ENCODE measurements at places on chromosomes 6 and 20.

GRCh38 chr6:145904868-145905267, 59.3 kb downstream of the SHPRH start:
- H3K36me3 ChIP-seq, result peaks cover 44% of the 10 kb centered on the region
- no peak overlapping the region for H3K27ac ChIP-seq
- no peaks in the 10 kb centered on the region for H3K27me3 ChIP-seq
- H3K4me3 ChIP-seq, result no peak overlapping the region
- no peaks in the 10 kb centered on the region for H3K4me1 ChIP-seq

DNA sequence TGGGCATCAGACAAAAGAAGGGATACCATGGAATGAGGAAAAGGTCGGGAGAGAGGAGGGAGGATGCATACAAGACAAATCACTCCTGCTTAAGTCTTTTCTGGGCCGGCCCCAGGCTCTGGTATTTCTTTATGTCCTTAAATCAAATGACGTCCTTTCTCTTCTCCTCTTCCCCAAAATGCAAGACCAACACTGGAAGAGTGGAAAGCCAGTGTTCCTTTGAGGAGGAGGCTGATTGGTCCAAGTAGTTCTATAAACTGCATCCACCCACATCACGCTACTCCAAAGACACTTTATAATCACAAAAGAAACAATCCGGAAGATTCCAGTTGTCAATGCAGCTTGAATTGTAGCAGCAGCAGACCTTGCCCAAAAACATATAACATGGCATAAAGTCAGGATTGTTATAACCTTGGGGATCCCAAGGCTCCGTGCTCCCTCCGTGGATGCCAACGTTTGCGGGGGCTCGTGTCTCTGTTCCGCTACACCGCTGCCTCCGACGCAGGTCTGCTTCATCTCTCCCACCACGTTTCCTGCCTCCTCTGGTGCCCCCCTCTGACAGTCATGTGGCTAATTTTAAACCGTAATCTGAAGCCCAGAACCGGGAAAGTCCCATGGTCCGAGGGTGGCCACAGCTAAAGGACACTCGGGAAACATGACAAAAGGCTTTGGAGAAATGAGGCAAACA, 47.1 kb downstream of the MCUR1 start:
- peaks cover 29% of the 10 kb centered on the region for H3K4me1 ChIP-seq
- no peaks in the 10 kb centered on the region for H3K36me3 ChIP-seq
- H3K4me3 ChIP-seq, result peak overlapping the region; percentile 49
- DNase-seq, result no peak
- H3K27ac ChIP-seq, result peak overlapping the region; percentile 97

DNA sequence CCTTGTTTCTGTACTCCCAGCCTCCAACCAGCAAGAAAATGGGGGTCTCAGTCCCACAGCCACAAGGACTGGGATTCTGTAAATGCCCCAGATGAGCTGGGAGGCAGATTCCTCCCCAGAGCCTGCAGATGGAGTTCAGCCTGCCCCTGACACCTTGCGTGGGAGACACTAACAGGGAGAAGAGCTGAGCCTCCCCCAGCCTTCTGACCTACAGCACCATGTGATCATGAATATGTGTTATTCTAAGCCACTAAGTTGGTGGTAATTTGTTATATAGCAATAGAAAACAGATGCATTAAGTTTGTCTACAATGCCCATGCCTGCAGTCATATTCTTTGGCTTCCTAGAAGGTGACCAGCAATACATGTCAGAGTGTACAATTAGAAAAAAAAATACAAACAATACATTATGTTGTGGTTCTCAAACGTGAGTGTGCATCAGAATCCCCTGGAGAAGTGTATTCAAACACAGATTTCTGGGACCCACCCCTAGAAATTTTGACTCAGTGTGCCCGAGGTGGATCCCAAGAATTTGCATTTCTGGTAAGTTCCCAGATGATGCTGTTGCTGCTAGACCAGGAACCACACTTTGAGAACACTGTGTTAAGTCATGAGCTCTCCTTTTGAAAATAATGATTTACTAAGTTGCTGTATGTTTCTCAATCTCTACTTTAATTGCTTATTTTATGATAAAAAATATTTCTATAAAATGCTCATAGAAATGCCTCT, 39.9 kb downstream of the SLC22A3 start:
- H3K4me3 ChIP-seq, result no peak overlapping the region
- no peaks in the 10 kb centered on the region for H3K36me3 ChIP-seq
- peaks cover 2% of the 10 kb centered on the region for H3K27me3 ChIP-seq
- H3K27ac ChIP-seq, result no peak overlapping the region
- no peaks in the 10 kb centered on the region for H3K4me1 ChIP-seq

DNA sequence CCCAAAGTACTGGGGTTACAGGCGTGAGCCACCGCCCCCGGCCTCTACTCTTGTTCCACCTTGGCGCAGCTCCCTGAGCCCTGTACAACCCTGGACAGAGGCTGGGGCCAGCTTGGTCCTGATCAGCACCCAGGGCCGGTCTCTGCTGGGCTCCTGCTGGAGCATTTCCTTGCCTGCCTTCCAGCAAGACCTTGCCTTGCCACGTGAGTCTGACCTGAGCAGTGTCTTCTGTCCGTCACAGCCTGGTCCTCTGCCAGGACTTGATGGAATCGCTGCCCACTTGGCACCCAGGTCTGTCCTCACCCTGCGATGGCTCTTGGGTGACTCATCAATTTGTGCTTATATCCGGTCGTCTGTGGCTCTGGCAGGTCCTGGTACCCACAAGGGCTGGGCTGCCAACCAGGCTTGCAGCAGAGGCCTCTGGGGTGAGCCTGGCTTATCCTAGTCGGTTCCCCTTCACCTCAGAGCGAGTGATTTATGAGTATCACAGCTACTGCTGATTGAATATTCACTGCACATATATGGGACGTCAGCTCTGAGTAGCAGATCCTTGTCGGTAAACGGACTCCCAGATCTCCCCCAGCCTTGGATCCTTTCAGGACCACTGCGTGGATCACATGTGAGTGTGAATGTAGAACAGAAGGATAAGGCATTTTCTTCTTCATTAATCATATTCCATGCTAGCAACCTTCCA, 10.1 kb upstream of the SULF2 start:
- peaks cover 13% of the 10 kb centered on the region for H3K4me1 ChIP-seq
- H3K27me3 ChIP-seq, result peaks cover 16% of the 10 kb centered on the region
- no peak for DNase-seq

- H3K27me3 ChIP-seq, result peaks cover 17% of the 10 kb centered on the region
- no peaks in the 10 kb centered on the region for H3K36me3 ChIP-seq
- H3K4me3 ChIP-seq, result no peak overlapping the region
- no peaks in the 10 kb centered on the region for H3K4me1 ChIP-seq
- no peak overlapping the region for H3K27ac ChIP-seq
Observed at GRCh38 chr20:23455639-23456038, 3.0 kb upstream of the CST11 start.

- DNase-seq, result no peak
- H3K4me1 ChIP-seq, result peaks cover 3% of the 10 kb centered on the region
- no peaks in the 10 kb centered on the region for H3K27me3 ChIP-seq
- H3K27ac ChIP-seq, result no peak overlapping the region
Observed at GRCh38 chr6:13298446-13298845, 29.9 kb downstream of the TBC1D7 start.

DNA sequence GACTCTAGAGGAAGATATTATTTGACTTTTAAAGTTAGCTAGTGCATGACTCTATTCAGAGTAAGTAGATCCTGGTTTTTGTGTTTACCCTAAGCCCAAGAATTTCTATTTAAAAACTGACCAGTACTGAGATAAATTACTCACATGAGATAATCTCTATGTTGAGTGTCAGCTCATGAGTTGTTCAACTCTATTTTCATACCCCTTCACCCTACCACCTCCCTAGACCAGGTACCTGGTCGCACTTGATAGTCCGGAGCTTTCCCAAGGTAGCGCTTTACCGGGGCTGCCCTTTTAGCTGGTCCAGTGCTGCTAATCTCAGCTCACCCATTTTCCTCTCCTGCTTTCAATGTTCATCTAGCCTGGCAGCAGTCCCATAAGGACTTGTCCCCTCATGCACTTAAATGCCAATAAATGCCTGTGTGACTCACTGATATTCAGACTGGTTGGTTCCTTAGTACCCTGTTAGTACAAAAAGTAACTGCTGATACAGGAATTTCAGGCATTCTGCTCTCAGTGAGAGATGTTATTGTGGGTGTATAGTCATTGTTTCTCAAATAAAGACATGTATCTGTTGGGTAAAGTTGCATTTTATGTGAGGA, 503.9 kb downstream of the ADGRB3 start:
- no peaks in the 10 kb centered on the region for H3K4me1 ChIP-seq
- no peak overlapping the region for H3K4me3 ChIP-seq
- no peaks in the 10 kb centered on the region for H3K36me3 ChIP-seq
- DNase-seq, result no peak

- no peak overlapping the region for H3K27ac ChIP-seq
- H3K27me3 ChIP-seq, result peaks cover 9% of the 10 kb centered on the region
- peaks cover 7% of the 10 kb centered on the region for H3K4me1 ChIP-seq
- no peak overlapping the region for H3K4me3 ChIP-seq
- peaks cover 12% of the 10 kb centered on the region for H3K36me3 ChIP-seq
- DNase-seq, result no peak
Observed at GRCh38 chr6:169234634-169235033, 19.0 kb downstream of the THBS2 start.

DNA sequence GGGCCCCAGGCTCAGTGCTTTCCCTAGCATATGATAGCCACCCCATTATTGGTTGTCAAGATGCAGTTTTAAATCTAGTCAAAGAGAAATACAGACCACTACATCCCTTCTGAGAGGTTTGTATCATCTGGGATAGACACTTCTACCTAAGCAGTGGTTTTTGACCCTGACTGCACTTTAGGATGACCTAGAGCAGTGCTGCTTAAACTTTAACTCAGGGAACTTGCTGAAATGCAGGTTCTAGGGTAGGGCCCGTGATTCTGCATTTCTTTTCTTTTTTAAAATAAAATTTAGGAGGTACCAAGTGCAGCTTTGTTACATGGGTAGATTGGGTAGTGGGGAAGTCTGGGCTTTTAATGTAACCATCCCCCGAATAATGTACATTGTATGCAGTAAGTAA, 18.7 kb downstream of the TM9SF4 start:
- no peak overlapping the region for H3K4me3 ChIP-seq
- no peaks in the 10 kb centered on the region for H3K27me3 ChIP-seq
- no peak overlapping the region for H3K27ac ChIP-seq
- H3K4me1 ChIP-seq, result peaks cover 8% of the 10 kb centered on the region
- no peak for DNase-seq

DNA sequence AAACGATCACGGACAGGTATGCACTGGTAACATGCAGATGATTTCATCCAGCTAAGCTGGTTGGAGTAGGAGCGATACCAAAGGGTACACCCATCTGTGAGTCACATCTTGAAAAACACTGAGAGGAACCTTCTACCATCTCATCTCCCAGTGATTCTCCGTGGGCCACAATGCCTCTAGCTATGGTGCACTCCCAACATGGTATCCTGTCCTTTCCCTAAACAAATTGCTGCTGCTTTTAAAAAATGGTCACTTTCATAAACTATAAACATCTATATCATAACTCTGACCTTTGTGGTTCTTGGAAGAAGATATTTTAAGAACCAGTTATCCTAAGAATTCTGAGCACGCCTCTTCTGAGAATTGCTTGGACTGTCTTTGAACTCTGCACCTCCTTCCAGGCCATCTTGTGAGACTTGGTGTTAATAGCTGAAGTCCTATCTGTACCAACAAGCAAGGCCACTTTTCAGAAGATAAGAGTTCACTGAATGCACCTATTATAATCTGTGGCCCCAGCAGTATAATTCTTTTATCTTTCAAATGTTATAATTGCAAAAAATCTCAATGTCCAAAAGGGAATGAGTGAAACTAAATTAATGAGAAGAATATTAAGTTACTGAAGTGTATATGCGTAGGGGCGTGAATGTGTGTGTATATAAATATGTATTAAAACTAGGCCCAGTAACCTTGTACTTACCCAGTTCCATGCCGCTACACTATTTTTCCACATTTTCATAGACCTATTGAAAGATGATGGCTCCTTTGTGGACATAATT, 70.5 kb upstream of the TPD52L1 start:
- no peaks in the 10 kb centered on the region for H3K27me3 ChIP-seq
- H3K27ac ChIP-seq, result no peak overlapping the region
- H3K36me3 ChIP-seq, result peaks cover 19% of the 10 kb centered on the region
- DNase-seq, result no peak
- peaks cover 10% of the 10 kb centered on the region for H3K4me1 ChIP-seq

DNA sequence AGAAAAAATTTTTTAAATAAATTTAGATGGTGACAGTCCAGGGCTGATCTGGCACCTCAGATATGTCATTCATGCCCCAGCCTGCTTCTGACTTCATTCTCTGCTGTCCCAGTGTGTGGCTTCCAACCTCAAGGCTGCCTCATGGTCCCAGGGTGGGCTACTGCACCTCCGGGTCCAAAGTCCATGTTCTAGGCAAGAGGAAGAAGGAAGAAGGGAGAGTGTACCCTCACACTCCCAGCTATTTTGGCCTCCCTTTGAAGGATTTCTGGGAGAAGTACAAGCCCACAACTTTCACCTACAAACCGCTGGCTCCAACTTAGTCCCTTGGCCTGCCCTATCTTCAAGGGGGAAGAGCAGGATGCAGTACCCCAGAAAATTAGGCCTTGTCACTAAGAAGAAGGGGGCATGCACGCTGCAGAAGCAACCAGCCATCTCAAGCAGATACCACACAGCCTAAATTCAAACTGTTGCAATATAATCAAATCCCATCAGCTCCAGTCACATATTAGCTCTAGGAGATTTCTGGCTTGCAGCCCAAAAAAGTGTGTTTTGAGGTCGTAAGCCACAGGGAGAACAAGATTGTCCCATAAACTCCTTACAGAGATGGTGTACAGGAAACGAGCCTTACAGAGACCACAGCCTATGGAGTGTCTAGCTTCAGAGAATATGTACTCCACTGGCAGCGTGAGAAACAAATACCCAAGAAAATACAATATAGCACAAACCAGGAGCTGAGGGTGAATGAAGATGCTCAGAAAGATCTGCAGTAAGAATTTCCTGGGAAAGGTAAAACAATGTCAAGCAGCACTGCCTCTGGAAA, 906 bp upstream of the BTN3A2 start:
- no peak overlapping the region for H3K4me3 ChIP-seq
- peaks cover under 1% of the 10 kb centered on the region for H3K36me3 ChIP-seq
- no peak for DNase-seq
- peaks cover 3% of the 10 kb centered on the region for H3K4me1 ChIP-seq
- H3K27ac ChIP-seq, result no peak overlapping the region
- H3K27me3 ChIP-seq, result no peaks in the 10 kb centered on the region

DNA sequence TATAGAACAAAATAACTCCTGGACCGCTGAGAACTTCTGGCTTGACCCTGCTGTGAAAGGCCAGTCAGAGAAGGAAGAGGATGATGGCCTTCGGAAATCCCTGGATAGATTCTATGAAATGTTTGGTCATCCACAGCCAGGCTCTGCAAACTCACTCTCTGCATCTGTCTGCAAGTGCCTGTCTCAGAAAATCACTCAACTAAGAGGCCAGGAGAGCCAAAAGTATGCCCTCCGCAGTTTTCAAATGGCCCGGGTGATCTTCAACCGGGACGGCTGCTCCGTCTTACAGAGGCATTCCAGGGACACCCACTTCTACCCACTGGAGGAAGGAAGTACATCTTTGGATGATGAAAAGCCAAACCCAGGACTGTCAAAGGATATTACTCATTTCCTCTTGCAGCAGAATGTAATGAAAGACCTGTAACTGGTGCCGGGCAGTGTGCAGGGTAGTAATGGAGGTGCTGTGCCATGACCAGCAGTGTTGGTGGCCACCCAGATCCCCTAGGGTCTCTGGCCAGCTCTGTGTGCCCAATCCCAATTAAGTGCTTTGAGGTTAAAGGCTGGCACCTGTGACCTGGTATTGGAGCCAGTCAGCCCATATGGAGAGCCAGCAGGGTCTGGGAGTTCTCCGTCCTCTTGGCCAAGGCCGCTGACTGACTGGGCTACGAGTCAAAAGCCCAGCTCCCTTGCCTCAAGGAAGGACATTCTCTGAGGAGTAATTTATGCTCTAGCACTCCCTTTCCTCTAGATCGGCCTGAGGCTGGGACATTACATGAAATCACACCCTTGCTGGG, 87.1 kb downstream of the TRMT6 start:
- H3K27ac ChIP-seq, result no peak overlapping the region
- no peaks in the 10 kb centered on the region for H3K27me3 ChIP-seq
- DNase-seq, result no peak
- H3K4me3 ChIP-seq, result no peak overlapping the region
- H3K36me3 ChIP-seq, result peaks cover 4% of the 10 kb centered on the region

Data from mesothelial cell of epicardium (in vitro differentiated cells).